ENCODE measurements at places on chromosomes 13 and 19.

GRCh38 chr13:37954191-37954590 lies 84.6 kb upstream of the TRPC4 start:
- no peak for DNase-seq

- DNase-seq: no peak
These were observed 17.3 kb downstream of the UPF1 start for GRCh38 chr19:18848878-18849661.

DNA sequence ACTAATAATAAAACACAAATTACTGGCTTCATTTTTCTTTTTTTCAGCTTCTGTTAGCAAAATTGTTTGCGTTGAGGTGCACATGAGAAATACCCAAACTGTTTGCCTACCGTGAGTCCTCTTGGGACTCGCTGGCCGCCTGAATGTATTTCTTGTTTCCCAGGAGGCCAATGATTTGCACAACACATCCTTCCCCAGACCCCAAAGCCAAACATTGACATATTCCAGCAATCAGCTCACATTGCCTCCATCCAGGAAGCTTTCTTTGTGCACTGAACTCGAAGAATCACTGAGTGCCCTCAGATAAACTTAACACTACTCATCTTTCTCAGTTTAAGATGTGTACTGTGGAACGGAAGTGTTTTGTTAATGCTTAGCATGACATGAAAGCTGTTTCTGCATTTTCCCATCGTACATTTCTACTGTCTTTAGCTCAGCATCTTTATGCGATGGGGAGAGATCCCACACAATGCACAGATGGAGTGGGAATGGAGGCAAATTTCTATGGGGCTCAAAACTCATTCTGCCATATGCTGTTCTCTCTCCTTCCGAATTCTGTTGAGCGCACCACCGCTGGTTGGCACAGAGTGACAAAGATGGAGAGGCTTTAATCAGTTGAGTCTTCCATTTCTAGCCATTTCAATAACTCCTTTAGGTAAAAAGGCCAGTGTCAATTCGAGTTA lies 399.5 kb downstream of the RFC3 start:
- DNase-seq: no peak

GRCh38 chr19:3099347-3100145 lies 5.4 kb downstream of the GNA11 start:
- no peak for DNase-seq

DNA sequence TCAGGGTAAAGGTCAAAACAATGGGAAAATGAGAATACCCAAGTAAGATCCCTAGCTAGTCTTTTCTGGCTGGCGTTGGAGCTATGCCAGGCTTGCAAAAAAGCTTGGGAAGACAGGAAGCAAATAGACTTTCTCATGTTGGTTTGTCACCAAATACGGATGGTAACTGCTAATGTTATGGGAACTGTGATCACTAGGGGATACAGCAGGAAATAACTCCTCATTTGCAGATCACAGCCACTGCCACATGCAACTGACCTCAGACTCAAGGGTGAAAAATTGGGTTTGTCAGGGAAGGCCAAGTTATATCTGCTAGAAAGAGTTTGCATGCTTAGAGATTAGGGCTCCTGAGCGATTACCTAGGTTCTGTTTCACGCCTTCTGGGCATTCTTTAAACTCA lies 162.9 kb downstream of the NHLRC3 start:
- no peak for DNase-seq
